Activated CD8-positive, alpha-beta memory T cell treated with anti-CD3 and anti-CD28 coated beads, Interleukin-2, amount 10 ng/mL, durations not matched to agents 7 days and 5 days (primary cell): ENCODE measurements at places on chromosomes 3 and 15.

DNA sequence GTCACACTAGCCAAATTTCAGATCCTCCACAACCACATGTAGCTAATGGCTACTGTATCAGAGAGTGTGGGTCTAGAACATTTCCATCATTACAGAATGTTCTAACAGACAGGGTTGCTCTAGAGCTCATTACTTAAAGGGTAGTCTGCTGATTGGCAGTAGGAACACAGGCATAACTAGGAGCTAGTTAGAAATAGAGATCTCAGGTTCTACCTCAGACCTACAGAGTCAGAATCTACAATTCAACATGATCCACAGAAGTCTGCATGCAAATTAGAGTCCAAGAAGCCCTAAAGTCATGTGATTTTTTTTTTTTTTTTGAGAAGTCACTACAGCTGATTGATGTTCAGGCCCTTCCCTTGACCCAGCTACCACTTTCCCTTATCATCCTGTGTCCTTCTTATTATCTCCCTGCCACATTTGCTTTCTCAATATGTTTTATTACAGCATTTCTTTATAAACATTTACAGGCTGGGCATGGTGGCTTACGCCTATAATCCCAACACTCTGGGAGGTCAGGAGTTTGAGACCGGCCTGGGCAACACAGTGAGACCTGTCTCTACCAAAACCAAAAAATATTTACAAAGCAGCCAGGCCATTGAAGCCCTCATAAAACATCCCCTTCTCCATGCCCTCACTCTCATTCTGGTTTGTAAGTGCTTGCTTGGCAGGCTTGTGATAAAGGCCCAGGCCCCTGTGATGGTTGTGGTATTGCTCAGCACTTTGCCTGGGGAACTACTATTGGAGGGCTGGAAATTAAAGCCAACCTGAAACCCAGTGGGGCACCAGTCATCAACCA, 3.8 kb upstream of the ABHD5 start:
- no peak for DNase-seq

DNA sequence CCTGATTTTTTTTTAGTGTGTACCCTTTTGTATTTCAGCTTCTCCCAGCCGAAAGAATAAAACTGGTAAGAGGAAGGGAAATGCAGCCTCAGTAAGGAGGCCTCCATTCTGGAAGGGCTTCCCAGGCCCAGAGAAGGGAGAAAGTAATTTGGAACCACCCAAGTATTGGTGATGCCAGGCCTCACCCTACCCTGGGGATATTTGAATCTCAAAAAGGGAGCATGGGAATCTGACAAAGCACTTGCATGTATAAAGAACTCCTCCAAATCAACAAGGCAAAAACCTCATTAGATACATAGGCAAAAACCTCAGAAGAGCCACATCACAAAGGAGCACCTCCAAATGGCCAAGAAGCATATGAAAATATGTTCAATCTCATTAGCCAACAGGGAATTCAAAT, 68.8 kb upstream of the GLCE start:
- no peak for DNase-seq

DNA sequence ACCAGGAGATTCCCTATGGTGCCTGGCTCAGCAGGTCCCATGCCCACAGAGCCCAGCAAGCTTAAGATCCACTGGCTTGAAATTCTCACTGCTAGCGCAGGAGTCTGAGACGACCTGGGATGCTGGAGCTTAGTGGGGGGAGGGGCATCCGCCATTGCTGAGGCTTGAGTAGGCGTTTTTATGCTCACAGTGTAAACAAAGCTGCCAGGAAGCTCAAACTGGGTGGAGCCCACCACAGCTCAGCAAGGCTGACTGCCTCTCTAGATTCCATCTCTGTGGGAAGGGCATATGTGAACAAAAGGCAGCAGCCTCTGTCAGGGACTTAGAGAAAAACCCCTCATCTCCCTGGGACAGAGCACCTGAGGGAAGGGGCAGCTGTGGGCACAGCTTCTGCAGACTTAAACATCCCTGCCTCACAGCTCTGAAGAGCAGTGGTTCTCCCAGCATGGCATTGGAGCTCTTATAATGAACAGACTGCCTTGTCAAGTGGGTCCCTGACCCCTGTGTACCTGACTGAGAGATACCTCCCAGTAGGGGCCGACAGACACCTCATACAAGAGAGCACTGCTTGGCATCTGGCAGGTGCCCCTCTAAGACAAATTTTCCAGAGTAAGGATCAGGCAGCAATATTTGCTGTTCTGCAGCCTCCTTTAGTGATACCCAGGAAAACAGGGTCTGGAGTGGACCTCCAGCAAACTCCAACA, 231.5 kb upstream of the SETMAR start:
- no peak for DNase-seq

GRCh38 chr3:24773798-24774197, 279.1 kb upstream of the THRB start:
- DNase-seq = no peak

- no peak for DNase-seq
These were observed 25.8 kb downstream of the FGD5 start for GRCh38 chr3:14844386-14845170.

DNA sequence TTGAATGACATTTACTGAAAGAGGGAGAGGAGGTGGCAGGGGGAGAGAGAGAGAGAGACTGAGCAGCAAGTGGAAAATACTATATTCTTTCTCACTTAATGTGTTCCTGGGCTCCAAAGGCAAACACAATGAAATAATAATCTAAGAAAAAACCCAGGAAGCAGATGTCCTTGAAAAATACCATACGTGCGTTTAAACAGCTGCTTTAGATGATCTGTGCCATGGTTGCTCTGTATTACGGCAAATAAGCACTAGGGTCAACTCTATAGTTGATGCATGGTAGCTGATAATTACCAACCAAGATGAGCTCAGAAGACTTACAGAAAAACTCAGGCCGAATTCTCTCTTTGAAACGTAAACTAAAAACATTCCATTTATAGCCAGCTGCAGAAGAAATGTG, 410.3 kb upstream of the TBL1XR1 start:
- no peak for DNase-seq

- no peak for DNase-seq
These were observed 1287.2 kb downstream of the NSUN3 start for GRCh38 chr3:95350049-95350448.

DNA sequence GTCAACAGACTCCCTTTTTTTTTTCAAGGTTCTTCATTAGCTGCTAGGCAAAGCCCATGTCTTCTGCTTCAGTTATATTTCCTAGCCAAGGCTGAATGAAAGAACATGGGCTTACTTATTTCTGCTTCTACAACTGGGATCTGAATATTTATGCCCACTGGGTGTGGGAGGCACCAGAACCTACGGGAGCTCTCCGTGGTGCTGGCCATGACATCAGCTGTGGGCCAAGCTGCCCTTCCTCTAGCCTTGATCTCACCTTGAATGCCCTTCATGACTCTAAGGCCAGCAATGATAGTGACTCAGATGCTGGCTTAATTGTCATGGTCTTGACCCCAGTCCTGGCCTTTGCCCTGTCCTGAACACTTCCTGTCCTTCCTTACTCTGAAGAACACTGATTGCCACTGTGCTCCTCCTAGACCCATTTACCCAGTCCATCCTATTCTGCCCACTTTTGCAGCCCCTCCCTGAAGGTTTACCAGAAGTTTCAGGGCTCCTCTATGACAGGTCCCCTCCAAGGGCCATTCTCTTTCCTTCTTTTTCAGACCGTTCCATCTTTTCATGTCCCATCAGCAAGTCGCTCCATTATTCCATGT, 32.8 kb upstream of the PRR20G start:
- no peak for DNase-seq

DNA sequence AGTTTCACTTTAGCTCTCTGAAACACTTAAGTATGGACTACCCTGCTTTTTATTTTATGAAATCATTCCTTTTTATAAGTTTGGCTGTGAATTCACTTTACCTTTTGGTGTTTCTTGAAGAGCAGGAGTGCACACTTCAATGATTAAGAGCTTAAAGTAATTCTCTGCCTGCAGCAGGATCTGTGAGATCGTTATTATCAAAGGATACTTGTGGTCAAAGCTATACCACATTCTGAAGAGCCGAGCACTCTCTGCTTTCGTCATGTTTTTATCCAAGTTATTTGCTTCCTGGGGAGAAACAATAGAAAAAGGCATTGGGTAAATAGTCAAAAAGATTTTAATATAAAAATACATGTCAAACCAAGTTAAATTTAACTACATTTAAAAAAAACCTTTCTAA, 243.7 kb downstream of the CHST2 start:
- no peak for DNase-seq

DNA sequence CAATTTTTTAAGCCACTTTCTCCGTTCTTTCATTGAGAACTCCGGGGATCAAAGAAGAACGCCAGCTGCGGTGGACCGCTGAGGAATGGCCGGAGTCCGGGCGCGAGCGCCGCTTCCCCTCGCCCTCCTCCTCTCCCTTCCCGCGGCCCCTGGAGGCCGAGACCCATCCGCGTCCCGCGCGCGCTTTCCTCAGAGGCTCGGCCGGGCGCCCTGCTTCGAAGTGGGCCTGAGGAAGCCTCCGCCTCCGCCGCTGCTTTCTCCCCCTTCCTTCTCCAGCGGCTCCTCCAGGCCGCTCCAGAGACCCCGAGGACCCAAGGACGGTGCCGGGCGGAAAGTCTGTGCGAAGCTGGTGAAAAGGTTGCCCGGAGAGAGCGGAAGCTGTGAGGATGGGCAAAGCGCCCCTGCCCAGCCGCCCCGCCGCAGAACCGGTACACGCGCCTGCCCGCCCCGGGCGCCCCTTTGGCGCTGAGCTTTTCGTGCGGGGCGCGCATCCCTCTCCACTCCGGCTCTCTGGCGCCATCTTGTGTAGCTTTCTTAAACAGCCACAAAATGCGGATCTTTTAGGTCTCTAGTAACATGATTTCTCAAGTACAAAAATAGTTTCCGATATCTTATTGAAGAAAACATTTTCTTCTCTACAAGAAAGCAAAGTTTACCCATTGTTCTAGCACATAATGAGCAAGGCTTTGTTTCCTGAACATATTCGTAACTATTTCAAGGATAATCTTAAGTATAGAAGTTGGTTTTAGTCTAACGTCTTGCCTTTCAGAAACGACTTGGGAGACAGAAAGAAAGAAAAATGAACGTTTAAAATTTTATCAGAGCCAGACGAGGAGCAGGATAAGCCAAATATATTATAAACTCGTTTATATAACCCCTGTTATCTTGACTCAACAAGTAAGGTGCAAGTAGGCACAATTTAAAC, 59.2 kb upstream of the FAM174B start:
- DNase-seq = peak; percentile 76

DNA sequence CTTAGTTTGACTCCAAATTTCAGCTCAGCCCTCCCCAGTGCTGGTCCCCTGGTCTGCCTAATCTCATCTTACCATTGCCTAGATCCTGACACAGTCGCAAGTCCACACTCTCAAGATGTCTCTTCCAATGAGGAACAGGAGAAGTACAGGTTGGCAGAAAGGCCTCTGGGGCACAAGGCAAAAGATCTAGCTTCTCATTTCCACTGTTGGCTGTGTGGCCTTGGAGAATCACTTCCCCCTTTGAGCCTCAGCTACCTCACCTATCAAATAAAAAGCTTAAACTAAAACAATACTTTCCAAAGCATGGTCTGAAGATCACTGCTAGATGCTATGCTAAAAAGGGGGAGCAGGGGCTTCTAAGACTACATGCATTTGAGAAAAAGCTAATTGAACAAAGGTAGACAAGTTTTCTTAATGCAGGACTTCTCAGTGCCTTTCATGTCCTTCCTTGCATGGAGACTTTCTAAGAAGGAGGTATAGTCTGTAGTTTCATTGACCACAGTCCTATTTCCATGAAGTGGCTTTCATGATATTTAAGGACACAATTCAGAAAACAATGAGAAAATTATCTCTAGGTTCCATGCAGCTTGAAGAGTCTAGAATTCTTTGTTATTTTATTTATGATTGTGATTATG, 118.0 kb upstream of the RAD18 start:
- no peak for DNase-seq

- DNase-seq = no peak
These were observed 259.1 kb upstream of the PEX5L start for GRCh38 chr3:180295811-180296210.

- DNase-seq = no peak
These were observed 525.5 kb upstream of the RGMA start for GRCh38 chr15:93614386-93615104.
